Activated T-cell treated with anti-CD3 and anti-CD28 coated beads, Interleukin-2, amount 50 U/mL, for 72 hours (primary cell): ENCODE measurements at places on chromosomes 5 and 9.

DNA sequence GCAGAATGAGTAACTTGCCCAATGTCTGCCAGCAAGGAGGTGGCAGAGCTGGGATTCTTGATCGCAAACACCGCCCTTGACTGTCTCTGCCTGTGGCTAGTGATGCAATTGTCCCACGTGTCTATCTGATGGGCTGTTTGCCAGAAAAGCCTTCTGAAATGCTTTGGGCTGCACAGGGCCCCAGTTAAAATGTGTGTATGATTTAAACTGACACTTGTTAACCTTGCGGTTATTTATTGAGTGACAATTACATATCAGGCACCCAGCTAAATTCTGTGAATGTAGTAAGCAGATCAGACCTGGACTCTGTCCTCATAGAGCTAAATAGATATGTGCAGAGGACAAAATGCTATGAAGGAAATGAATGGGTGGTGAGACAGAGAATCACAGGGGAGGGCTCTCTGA, 11.6 kb upstream of the IL12B start:
- peak; percentile 54 for DNase-seq
- H3K27ac ChIP-seq = no peak overlapping the region
- peaks cover 45% of the 10 kb centered on the region for H3K4me1 ChIP-seq
- peak overlapping the region; percentile 0 for H3K4me3 ChIP-seq
- H3K27me3 ChIP-seq = no peaks in the 10 kb centered on the region
- peaks cover 4% of the 10 kb centered on the region for H3K36me3 ChIP-seq

DNA sequence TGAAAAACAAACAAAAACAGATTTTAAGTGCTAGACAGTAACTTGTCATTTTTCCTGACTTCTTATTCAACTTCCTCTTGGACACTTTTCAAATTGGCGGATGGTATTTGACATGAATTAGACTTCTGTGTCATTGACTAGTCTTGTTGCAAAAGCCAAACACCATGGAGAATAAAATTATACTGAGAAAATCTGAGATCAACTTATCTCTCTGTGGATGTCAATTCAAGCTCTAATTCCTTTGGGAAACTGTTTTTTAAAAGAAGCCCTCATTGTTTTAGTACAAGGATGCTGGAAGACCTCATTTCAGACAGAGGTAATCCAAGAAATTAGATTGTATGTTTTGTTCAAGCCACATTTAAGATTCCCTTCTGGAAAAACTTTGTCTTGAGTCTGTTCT, 831.0 kb downstream of the SEMA5A start:
- no peaks in the 10 kb centered on the region for H3K27me3 ChIP-seq
- H3K4me1 ChIP-seq = no peaks in the 10 kb centered on the region
- H3K36me3 ChIP-seq = no peaks in the 10 kb centered on the region
- H3K4me3 ChIP-seq = no peak overlapping the region
- H3K27ac ChIP-seq = no peak overlapping the region

- H3K4me1 ChIP-seq = no peaks in the 10 kb centered on the region
- H3K36me3 ChIP-seq = no peaks in the 10 kb centered on the region
- DNase-seq = no peak
Measured at GRCh38 chr5:149886692-149887470, 57.7 kb downstream of the PDE6A start.

DNA sequence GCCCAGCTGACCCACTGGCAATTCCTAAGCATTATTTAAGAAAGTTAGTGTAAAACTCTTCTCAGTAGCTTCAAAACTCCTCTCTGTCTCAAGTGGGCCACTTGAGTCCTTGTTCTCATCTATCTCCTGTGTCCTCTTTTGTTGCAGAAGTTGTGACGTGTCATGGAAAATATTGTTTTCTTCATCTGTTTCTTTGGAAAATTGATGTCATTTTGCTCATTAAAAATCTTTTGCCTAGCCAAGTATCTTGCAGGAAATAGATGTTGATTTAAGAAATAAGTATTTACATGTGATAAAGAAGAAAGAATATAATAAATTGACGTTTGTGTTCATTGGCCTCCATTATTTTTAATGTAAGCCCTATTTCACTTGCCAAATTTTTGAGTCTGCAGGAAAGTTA, 1158.4 kb upstream of the SEMA6A start:
- no peak overlapping the region for H3K4me3 ChIP-seq
- no peaks in the 10 kb centered on the region for H3K4me1 ChIP-seq
- no peaks in the 10 kb centered on the region for H3K36me3 ChIP-seq
- H3K27me3 ChIP-seq = no peaks in the 10 kb centered on the region

- DNase-seq = no peak
- peaks cover 54% of the 10 kb centered on the region for H3K27me3 ChIP-seq
- no peak overlapping the region for H3K4me3 ChIP-seq
- H3K4me1 ChIP-seq = no peaks in the 10 kb centered on the region
Measured at GRCh38 chr5:127298036-127298429, 7.4 kb downstream of the MEGF10 start.

DNA sequence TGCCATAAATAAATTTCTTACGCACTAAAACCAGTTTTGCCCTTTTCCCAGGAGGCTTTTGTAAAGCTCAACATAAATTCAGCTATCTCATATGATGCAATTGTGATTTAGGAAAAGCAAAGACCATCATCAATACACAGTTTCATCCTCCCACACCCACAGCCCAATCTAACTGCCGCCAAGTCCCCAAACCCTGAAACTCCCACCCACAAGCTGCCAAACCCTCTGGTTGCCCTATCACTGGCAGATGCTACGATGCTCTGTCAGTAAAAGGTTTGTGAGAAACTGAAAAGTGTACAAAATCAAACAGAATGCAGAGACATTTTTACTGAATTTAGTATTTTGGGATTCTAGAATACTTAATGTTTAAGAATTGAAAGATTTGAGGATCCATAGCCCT, 42.8 kb upstream of the NR4A3 start:
- no peaks in the 10 kb centered on the region for H3K36me3 ChIP-seq
- peaks cover 18% of the 10 kb centered on the region for H3K27me3 ChIP-seq
- H3K27ac ChIP-seq = no peak overlapping the region
- H3K4me3 ChIP-seq = peak overlapping the region; percentile 18
- peak; percentile 12 for DNase-seq

- H3K27me3 ChIP-seq = no peaks in the 10 kb centered on the region
- H3K27ac ChIP-seq = peak overlapping the region; percentile 90
- peaks cover 91% of the 10 kb centered on the region for H3K4me1 ChIP-seq
Measured at GRCh38 chr9:129999141-129999510, 43.9 kb downstream of the FNBP1 start.

DNA sequence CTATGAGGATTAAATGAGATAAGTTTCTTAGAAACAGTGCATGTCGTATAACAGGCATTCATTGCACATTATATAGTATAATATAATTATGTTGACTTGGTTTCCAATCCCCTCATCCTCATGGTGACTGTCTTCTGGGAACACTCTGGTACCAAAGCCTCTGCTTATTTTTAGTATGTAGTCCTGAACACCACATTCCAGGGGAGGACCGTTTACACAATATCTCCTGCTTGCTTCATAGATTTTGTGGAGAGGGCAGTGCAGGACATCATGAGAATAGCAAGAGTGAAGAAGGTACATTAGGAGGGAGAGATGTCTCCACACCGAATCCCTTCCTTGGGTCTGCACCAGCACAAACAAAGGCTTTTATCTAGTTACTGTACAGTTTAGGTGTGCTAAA, 20.5 kb upstream of the BHMT start:
- no peak overlapping the region for H3K27ac ChIP-seq
- H3K36me3 ChIP-seq = peaks cover 2% of the 10 kb centered on the region
- no peaks in the 10 kb centered on the region for H3K4me1 ChIP-seq
- DNase-seq = no peak
- H3K4me3 ChIP-seq = no peak overlapping the region
- H3K27me3 ChIP-seq = peaks cover 6% of the 10 kb centered on the region

- no peak overlapping the region for H3K4me3 ChIP-seq
- no peak for DNase-seq
Measured at GRCh38 chr5:81230416-81230815, 2.7 kb upstream of the CKMT2 start.

GRCh38 chr5:92309336-92309991, 926.3 kb upstream of the ARRDC3 start:
- no peaks in the 10 kb centered on the region for H3K4me1 ChIP-seq
- no peaks in the 10 kb centered on the region for H3K36me3 ChIP-seq
- no peaks in the 10 kb centered on the region for H3K27me3 ChIP-seq
- no peak for DNase-seq
- H3K27ac ChIP-seq = no peak overlapping the region

GRCh38 chr5:137575847-137576246, 76.7 kb upstream of the SPOCK1 start:
- no peaks in the 10 kb centered on the region for H3K36me3 ChIP-seq
- H3K27ac ChIP-seq = no peak overlapping the region
- peaks cover 6% of the 10 kb centered on the region for H3K4me1 ChIP-seq
- peaks cover 35% of the 10 kb centered on the region for H3K27me3 ChIP-seq
- DNase-seq = no peak
- no peak overlapping the region for H3K4me3 ChIP-seq

DNA sequence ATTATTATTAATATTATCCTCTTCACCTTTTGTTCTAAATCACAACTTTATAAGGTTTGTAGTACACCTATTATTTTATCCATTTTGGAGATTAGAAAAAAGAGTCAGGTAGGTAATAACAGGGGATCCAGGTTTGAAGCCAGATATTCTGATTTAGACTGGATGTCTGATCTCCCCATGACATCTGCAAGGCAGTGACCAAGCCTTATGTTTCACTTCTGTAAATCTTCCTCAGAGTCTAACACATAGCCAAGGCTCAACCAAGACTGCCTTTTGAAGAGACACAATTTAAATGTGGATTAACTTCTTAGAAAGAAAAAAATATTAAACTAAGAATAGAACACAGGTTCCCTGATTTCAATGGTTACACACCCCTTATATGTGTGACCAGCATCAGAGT, 44.2 kb downstream of the CETN3 start:
- DNase-seq = no peak
- peaks cover 15% of the 10 kb centered on the region for H3K27me3 ChIP-seq
- no peak overlapping the region for H3K27ac ChIP-seq
- no peaks in the 10 kb centered on the region for H3K36me3 ChIP-seq

DNA sequence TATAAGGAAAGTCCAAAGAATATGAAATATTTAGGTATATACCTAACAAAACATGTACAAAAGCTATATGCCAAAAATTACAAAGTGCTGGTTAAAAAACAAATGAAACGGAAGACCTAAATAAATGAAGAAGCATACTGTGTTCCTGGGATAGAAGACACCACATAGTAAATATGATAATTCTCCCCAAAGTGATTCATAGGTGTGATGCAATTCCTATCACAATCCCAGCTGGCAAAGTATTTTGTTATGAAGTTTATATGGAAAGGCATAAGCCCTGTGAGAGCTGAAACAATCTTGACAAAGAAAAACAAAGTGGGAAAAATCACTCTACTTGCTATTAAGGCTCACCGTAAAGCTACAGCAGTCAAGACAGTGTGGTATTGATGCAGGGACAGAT, 2.6 kb upstream of the SMIM23 start:
- DNase-seq = no peak
- H3K4me3 ChIP-seq = no peak overlapping the region
- H3K27ac ChIP-seq = no peak overlapping the region
- no peaks in the 10 kb centered on the region for H3K4me1 ChIP-seq
- H3K36me3 ChIP-seq = no peaks in the 10 kb centered on the region

DNA sequence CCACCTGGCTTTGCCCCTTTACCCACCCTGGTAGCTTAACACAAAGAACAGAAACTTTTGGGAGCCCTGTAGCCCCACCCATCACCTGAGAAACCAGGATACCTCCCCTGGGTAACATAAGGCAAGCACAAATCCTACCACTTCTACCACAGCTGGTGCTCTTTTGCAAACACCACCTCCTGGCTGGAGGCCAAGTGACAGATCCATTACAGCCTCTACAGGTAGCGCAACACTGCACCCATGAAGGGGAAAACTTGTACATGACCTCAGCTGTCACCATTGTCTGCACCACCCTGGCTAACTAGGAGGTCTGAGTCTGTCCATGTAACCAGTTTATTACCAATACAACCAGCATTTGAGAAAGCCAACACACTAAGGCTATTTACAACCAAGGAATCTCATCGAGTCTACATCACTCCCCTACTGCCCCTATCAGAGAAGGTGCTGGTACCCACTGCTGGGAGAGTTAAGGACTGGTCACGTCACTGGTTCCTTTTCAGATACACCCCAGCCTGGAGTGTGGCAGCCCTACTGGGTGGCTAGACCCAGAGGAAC, 128.6 kb downstream of the PJA2 start:
- no peak overlapping the region for H3K4me3 ChIP-seq
- DNase-seq = no peak
- peaks cover 14% of the 10 kb centered on the region for H3K36me3 ChIP-seq
- H3K27ac ChIP-seq = no peak overlapping the region
- no peaks in the 10 kb centered on the region for H3K4me1 ChIP-seq
- no peaks in the 10 kb centered on the region for H3K27me3 ChIP-seq
